ENCODE measurements at places on chromosomes 4 and X.
A peak's percentile ranks its signal among the peaks of the same experiment; 100 is the strongest.

- no peak for DNase-seq
Observed at GRCh38 chr4:86497131-86497530, 97.0 kb upstream of the PTPN13 start.

- no peak for DNase-seq
Observed at GRCh38 chrX:16771483-16772398, 14.5 kb upstream of the TXLNG start.

DNA sequence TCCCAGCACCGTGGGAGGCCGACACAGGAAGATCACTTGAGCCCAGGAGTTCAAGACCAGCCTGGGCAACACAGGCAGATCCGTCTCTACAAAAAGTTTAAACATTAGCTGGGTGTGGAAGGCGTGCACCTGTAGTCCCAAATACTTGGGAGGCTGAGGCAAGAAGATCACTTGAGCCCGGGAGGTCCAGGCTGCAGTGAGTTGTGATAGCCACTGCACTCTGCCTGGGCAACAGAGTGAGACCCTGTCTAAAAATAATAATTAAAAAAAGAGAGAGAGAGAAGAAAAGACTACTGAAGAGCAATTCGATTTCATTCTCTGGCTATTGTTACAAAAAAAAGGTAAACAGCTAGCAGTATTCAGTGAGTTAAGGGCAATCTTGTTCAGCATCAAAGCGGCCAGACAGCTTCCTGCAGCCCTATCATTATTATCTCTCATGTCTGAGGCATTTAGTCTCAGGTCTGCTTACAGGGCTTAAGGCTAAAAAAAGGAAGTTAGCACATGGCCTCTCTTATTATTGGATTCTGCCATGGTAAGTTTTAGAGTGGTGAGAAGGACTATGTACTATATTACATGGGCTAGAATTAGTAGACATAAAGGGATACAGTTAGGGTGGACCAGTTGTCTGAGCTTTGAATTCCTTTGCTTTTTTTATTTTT is 37.9 kb downstream of the ARHGEF6 start:
- no peak for DNase-seq

GRCh38 chr4:76125816-76126215 is 22.4 kb downstream of the NUP54 start:
- no peak for DNase-seq

- no peak for DNase-seq
Observed at GRCh38 chrX:7021991-7022390, 125.5 kb upstream of the STS start.

DNA sequence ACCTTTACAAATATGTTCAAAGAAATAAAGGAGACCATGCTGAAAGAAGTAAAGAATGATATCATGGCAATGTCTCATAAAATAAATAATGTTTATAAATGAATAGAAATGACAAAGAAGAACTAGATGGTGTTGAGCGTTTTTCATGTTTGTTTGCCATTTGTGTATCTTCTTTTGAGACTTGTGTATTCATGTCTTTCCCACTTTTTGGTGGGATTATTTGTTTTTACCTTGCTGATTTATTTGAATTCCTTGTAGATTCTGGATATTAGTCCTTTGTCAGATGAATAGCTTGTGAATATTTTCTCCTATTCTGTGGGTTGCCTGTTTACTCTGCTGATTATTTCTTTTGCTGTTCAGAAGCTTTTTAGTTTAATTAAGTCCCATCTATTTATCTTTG is 732.4 kb downstream of the FAT4 start:
- DNase-seq = no peak

GRCh38 chr4:140635606-140636005 is 66.8 kb upstream of the UCP1 start:
- no peak for DNase-seq

- DNase-seq = no peak
Observed at GRCh38 chrX:68835468-68835867, 6.6 kb downstream of the EFNB1 start.

- DNase-seq = no peak
Observed at GRCh38 chrX:119290476-119290875, 54.4 kb downstream of the PGRMC1 start.

- DNase-seq = no peak
Observed at GRCh38 chr4:76803522-76803921, 94.4 kb downstream of the SOWAHB start.

- peak; percentile 25 for DNase-seq
Observed at GRCh38 chrX:153400146-153401132, 711 bp downstream of the PNMA6E start.

DNA sequence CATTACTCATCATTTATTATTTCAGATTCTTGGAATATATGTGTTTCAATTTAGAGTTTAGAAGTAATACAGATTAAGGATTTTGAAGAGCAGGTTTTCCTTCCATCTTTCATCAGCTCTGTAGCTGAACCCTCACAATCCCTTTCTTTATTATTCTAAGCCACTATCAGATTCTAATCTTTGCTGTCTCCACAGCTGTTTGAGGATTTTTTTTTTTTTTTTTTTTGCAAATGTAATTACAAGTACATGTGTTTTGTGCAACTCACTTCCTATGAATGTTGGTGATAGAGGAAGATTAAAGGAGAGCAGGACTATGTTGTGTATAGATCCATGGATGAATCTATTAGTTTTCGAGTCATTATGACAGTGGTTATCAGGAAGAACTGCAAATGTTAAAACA is 87.4 kb upstream of the TENM3 start:
- no peak for DNase-seq

DNA sequence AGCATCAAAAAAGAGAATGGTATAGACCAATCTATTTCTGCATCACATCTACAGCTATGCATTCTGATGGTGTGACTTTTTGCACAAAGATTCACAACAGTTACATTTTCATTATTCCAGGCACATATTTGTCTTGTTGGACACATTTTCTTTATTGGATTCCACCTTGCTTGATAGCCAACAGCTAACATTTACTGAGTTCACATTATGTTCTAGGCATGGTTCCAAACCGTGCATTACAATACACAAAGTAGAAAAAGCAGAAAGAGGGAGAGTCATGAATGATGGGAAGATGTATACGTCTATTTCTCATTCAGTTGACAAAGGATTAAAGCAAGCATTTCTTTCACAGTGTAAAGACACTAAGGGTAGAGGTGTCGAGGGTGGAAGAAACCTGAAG is 22.9 kb upstream of the CLGN start:
- no peak for DNase-seq

DNA sequence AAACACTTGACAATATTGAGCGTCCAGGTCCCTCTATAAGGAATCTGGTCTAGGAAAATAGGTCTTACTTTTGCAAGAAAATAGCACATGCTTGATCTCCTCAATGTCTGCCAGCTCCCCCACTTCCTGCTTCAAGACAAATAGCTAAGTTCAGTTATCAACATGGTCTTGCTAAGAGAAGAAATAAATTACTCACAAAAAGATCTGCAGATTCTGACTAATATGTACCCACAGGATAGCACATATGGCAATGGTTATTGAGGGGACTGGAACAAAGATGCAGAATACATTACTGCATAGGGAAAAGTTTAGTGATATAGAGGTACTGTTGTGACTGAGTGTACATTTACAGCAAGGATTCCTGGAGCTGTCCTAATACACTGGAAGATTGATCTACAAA is 457.5 kb upstream of the GRID2 start:
- DNase-seq = no peak

GRCh38 chrX:129449148-129449547 is 74.1 kb downstream of the SMARCA1 start:
- no peak for DNase-seq

- no peak for DNase-seq
Observed at GRCh38 chr4:162499478-162499877, 335.7 kb upstream of the FSTL5 start.

DNA sequence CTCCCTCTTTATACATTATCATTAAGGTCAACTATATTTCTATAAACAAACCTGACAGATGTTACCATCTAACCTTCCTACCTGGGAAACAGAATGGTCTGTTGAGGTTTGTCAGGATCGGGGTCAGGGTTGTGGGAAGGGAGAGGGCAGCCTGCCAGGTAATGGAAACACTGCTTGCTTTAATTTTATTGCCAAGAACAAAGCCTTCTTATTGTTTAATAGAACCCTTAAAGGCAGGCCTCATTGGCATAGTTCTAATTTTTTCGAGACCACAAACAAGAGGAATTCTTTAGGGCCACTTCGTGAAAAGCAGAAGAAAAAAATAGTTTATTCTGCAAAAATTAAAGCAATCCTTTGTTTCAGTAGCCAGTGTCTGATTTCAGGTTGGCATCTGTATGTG is 113.2 kb downstream of the MID1 start:
- no peak for DNase-seq

DNA sequence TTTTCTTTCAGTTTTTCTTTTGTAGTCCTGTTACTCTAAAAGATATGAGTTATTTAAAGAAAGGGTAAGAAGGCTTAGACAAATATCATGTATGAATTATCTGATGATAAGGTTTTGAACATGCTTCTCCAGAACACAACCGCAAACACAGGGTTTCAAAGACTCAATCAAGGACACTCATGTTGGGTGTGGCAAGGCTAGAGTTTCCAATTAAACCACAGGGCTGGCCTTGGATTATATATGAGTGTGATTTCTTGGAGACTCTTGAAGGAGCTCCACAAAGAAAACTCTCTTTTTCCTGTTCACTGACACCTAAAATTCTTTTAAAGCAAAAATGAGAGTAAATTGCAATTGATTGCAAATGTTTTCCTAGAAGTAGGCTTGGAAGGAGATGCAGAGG is 110.1 kb upstream of the PDLIM3 start:
- no peak for DNase-seq

GRCh38 chr4:184806229-184806550 is 19.6 kb downstream of the ACSL1 start:
- DNase-seq = no peak

DNA sequence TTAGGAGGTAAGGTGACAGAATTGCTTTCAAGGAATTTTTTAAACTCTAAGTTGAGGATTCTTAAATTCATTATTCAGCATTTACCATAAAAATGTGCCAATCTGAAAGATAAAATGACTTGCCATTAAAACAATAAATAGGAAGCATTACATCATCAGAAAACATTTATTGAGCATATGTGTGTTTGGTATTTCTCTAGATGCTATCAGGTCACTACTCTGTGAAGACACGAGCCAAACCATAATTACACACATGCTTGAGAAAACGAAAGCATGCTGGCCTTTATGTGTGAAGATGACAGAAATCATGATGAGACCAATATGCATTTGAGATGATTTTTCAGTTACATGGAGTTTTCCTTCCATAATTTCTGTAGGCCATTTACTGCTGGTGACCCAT is 12.3 kb upstream of the IL21 start:
- no peak for DNase-seq

DNA sequence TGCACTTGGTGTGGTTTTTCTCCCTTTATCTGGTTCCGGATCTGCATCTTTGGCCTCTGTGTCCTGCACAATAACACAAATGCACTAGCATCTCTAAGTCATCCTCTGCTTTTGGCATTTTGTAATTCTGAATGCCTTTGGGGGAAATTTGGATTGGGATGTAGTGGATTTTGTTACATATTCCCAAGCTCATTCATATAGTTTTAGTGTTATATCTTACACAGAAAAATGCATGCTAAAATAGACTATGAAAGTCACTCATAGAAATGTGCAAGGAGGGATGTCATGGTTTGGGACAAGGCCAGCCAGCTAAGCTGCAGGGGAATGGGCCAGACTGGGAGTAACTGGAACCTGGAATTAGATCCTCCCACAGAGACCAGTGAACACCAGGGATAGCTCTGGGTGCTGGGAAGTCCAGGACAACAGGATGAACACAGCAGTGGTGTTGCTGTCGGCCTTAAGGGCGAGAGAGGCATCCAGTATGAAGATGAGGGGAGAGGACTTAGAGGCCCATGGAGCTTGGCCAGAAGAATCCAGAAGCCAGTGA is 20.1 kb downstream of the ENPP6 start:
- DNase-seq = no peak

DNA sequence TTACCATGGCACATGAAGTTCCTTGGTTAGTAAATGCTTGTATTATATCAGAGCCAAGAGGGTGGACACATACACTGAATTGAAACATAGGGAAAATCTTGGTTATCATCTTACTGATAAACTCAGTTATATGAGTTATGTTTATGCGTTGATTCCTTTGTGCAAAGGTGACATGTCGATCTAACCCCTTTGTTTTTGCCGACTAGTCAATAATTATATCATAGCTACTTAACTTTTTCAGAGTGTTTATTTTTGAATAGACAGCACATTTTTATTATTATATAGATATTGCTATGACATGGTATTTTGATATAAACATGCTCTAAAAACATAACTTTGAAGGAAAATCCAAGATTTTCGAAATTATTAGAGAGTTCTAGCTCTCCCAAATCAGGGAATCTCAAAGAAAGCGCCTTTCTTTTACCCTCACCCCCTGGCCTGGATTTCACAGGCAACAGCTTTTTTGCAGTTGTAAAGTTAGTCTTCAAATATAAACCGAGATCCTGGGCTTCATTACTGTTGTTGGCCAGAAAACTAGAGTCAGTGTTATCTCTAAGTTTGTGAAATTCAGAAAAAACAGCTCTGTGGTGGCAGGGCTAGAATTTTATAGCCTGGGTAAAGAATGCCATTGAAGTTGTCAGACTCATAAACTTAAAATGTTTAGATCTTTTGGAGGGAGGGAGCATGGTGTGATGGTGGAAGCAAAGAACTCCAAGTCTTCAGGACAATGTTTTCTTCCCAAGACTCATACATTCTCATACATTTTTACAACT is 45.8 kb upstream of the PITX2 start:
- DNase-seq = no peak

GRCh38 chr4:113593400-113594230 is 167.9 kb downstream of the CAMK2D start:
- no peak for DNase-seq

DNA sequence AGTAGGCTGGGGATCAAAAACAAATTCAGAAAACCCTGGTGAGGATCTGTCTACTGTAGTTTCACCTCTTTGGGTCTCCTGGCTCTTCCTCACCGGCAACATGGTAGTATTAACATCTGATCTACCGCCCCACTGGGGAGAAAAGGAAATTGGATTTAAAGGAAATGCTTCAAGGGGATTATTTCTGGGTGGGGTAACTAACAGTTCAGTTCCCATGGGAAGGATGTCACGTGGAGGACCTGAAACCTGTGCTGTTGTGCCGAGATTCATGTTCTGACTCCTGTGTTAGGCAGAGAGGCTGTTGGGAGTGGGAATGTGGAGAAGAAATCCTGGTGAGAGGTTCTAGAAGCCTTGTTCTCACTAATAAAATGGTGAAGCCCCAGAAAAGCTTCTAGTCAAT is 254.4 kb downstream of the BCOR start:
- DNase-seq = no peak

GRCh38 chrX:43750248-43750676 is 94.2 kb downstream of the MAOA start:
- peak; percentile 58 for DNase-seq

DNA sequence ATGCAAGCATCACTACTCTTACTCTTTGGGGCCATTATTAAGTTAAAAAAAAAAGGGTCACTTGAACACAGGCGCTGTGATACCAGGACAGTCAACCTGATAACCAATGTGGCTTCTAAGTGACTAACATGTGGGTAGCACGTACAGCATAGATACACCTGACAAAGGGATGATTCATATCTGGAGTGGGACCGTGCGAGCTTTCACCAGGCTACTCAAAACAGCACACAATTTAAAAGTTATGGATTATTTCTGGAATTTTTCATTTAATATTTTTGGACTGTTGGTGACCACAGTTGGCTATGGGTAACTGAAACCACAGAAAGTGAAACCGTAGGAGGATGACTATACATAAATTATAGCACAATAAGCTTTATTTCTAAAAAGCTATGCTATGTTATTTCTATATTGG is 113.8 kb upstream of the STIM2 start:
- no peak for DNase-seq

Measured in DND-41 (cell line).